ENCODE measurements at places on chromosomes 1 and 21.
A peak's percentile ranks its signal among the peaks of the same experiment; 100 is the strongest.

GRCh38 chr21:14985306-14985705, 79.5 kb downstream of the NRIP1 start:
- DNase-seq: no peak

DNA sequence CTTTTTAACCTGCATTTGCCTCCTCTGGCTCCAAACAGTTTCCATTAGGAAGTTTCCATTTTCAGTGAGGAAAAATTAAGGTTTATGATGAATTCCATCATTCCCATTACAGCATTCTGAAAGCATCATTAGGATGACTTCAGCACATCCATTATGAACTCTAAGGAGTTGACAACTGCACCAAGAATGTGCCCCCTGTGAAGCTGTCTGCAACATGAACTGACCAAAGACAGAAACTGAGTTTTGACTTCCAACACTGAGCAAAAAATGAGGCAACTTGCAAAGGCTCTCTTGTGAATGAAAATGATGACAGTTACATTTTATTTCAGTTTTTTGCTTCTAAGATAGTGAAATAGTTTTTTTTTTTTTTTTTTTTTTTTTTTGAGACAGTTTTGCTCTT, 18.3 kb upstream of the KCNE1 start:
- DNase-seq: no peak

DNA sequence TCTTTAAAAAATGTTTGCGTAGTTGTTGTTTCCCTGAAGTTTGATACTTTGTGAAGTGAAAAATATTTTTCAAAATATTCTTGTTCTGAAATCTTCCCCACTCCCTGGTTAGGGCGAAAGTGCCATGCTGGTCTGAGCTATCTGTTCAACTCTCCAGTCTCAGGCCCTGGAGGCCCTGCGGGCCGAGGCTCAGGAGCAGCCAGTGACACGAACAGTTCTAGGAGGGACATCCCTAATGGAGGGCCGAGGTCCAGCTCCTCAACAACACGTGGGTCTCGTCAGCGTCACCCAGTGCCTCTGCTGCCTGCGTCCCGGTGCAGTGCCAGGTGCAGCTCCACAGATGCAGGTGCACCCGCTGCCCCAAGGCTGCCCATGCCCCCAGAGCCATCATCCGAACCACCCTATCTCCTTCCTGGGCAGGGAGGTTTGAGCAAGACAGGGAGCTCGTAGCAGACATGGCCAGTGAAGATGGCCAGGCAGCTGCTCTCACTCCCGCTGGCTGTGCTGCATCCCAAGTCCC, 69.7 kb upstream of the COL6A1 start:
- DNase-seq: no peak

DNA sequence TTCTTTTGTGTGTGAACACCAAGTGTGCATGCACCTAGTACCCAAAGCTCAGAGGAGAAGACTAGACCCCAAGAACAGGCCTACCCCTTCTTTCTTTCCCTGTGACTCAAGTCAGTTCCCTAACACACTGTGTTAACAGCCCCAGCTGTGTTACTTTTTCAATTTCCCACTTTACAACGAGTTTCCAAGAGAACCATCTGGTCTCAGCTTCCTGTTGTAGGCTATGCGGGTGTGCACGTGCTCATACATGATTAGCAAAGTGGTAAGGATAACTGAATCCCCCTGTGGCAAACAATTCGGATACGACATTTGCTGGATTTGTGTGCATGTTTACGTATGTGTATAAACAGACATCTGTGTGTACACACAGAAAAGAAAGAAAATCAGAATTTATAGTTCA, 17.9 kb downstream of the IFNAR2 start:
- DNase-seq: peak; percentile 75

GRCh38 chr1:19128968-19129514, 81.0 kb downstream of the UBR4 start:
- no peak for DNase-seq

DNA sequence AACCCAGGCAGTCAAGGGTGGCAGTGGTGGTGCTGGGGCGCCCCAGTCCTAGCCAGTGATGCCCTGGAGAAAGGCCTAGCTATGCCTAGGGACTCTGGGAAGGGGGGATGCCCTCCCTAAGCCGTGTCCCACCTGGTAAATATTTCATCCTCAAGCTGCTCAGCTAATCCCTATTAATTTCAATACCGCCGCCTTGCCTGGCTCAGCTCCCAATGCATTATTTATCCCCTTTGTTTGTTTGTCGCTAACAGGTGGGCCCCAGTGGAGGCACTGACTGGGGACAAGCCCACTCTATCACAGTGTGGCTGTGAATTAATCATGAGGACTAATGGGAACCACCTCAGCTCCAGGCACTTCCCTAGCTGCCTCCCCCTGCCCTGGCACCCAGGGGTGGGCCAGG, 22.5 kb downstream of the DMAP1 start:
- DNase-seq: no peak

- DNase-seq: no peak
Observed at GRCh38 chr1:164725401-164725800, 166.4 kb downstream of the PBX1 start.

- no peak for DNase-seq
Observed at GRCh38 chr1:225461533-225462428, 33.9 kb upstream of the LBR start.

DNA sequence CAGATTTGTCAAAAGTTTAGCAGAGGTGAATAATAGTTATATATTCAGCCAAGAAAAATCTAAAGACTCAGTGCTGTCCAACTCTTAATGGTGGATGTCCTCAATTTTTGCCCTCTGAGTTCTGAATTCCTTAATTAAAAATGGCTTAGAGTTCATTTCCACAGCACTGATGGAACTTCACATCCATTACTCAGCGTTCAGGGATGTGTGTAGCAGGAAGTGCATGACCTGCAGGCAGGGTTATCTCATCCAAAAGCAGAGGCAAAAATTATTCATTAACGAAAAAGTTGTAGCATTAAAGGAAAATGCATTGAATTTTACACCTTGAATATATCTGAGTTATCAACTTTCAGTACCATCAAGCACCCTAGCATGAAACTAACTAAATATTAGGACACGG, 96.7 kb downstream of the ZP4 start:
- no peak for DNase-seq

- no peak for DNase-seq
Observed at GRCh38 chr1:6577831-6578525, 1.8 kb upstream of the ZBTB48 start.

DNA sequence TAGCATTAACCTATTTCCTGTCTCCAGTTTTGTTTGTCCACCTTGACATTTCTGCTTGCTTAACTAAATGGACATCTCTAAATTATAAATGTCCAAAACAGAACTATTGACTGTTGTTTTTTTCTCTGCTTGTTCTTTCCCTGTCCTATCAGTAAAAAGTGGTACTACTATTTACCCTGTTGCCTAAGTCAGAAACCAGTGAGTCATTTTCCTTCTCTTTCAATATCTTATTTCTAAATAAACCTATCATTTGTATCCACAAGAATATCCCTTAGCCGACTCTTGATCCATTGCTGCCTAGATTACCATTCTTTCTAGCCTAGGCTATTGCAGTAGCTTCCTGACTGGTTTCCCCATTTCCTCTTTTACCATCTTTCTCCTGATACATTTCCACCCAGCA, 22.5 kb downstream of the MIER1 start:
- no peak for DNase-seq

Data from Jurkat, Clone E6-1 (cell line).